ENCODE measurements at places on chromosomes 13 and 19.

DNA sequence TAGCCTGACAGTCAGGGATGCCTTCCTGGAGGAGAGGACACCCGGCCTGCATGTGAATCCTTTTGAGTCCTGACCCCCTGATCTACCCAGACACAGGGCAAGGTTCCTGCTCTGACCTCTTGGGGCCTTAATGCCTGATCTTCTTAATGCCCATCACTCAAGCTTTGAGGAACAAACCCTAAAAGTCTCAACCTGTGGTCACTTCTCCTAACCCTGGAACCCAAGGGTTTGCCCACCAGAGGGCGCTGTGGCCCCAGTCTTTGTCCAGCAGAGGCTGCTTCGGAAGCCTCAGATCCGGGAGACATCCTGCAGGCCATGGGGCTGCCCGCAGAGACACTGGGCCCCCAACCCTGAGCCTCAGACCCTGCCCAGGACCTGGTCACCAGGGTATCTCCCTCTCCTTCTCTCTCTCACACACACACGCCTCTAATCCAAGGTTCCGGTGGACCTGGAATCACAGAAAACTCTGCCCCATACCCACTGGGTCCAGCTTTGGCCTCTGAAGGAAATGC, 9.8 kb upstream of the DPF1 start:
- DNase-seq: peak; percentile 65

GRCh38 chr19:33374236-33374714, 766 bp downstream of the CEBPG start:
- DNase-seq: peak; percentile 54

DNA sequence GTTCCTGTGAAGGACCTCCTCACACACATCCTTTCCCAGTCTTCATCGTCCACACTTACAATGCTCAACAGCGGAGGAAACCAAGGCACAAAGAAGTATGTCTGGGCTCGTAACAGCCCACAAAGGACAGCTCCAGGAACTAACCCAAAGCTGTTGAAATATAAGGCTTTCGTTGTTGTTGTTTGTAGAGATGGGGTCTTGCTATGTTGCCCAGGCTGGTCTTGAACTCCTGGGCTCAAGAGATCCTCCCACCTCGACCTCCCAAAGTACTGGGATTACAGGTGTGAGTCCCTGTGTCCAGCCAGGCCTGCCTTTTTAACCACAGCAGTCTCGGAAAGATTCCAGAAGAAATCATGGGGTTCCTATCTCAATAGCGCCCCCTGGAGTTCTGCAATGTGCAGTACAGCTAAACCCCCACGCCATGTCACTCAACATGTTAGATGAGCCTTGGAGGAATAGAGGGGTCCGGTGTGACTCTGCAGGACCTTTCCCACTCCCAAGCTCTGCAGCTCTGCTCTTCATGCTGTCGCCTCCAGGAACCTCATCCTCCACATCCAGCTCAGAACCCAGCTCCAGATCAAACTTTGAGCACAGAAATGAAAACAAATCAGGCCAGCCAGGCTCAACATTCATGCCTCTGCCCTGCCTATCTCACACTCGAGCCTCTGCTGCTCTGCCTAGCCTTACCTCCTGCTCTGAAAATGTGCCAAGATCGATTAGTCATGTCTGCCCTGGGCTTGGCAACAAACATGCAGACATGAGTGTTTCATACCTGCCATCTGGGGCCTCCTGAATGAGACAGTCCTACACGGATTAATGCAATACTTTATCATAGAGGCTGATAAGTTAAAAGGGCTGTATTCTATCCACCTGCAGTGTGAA, 7.5 kb downstream of the PLA2G4C start:
- DNase-seq: peak; percentile 43

- DNase-seq: no peak
Observed at GRCh38 chr13:97318532-97318931, 96.4 kb downstream of the MBNL2 start.

Measured in endothelial cell of umbilical vein (primary cell).